ENCODE measurements at places on chromosomes 5 and 9.

GRCh38 chr5:96931605-96932004 lies 4.3 kb upstream of the LNPEP start:
- no peak overlapping the region for H3K27ac ChIP-seq
- no peak for DNase-seq
- H3K4me3 ChIP-seq = no peak overlapping the region
- no peaks in the 10 kb centered on the region for H3K4me1 ChIP-seq

GRCh38 chr5:31990701-31991110 lies 183.4 kb downstream of the GOLPH3 start:
- no peaks in the 10 kb centered on the region for H3K36me3 ChIP-seq
- no peaks in the 10 kb centered on the region for H3K4me1 ChIP-seq
- H3K4me3 ChIP-seq = no peak overlapping the region
- peak; percentile 70 for DNase-seq

DNA sequence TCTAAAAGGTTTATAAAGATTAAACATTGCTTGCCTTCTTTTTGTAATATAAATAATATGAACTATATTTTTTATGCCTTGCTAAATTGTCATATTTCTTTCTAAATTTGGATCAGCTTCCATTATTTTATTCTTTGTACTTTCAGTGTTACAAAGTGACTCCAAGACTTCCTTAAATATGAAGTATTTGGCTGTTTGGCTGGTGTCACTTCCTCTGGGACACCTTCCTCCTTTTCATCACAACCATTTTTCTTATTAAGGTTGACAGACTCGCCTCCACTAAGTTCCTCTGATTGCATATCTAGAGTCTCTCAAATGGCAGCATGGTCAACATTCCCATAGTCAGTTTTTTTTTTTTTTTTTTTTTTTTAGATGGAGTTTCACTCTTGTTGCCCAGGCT lies 73.8 kb upstream of the SLC1A1 start:
- no peak for DNase-seq
- H3K4me3 ChIP-seq = no peak overlapping the region

DNA sequence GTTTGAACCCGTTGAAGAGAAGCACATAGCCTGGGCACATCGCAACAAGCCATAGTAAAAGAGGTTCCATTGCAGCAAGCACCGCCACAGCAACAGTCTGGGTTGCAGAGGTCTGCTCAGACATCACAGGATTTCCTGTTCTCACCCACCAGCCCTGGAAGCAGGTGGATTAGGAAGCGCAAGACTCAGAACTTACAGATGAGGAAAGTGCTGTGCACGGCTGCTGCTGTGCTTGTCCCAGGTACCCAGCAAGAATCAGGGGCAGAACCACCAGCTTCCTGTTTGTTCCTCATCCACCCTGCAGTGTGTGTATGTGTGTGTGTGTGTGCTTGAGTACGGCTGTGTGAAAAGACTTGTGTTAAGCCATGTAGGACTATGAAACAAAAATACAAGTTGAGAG lies 124.7 kb upstream of the IRX2 start:
- H3K4me3 ChIP-seq = peak overlapping the region; percentile 18
- no peaks in the 10 kb centered on the region for H3K36me3 ChIP-seq
- H3K27me3 ChIP-seq = no peaks in the 10 kb centered on the region
- H3K27ac ChIP-seq = no peak overlapping the region

DNA sequence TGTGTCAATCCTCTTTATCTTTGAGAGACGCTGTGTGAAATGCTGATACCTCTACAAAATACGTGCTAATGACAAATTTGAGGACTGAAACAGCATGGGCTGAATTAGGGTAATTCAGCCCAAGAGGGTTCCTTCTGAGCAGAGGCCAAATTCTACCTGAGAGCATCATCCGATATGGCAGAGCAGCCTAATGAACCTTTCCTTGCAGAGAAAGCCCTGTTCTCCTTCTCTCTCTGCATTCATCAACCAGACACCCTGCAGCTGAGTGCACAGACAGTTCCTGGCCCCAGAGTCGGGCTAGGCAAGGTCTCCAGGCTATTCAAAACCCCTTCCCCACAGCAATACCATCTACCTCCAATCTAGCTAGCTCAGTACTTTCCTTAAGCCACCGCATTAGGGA lies 77.9 kb downstream of the TRIM32 start:
- DNase-seq = no peak
- H3K27ac ChIP-seq = no peak overlapping the region
- H3K27me3 ChIP-seq = no peaks in the 10 kb centered on the region

DNA sequence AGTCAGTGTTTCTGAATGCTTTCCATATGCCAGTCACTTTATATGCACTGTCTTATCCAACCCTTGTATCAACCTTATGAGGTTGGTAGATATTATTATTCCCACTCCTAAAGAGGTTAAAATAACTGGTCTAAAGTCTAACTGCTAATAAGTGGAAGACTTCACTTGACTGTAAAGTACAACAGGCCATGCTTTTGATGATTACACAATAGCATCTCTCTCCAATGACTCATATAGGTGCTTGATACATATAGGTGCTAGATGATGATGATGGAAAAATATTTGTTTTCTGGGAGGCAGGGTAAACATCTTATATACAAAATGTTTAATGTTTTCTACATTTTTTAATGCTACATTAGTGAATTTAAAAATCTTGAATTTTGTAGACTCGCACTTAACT lies 75.9 kb upstream of the NR3C1 start:
- H3K4me3 ChIP-seq = no peak overlapping the region
- peak; percentile 88 for DNase-seq
- no peak overlapping the region for H3K27ac ChIP-seq
- no peaks in the 10 kb centered on the region for H3K4me1 ChIP-seq
- H3K27me3 ChIP-seq = no peaks in the 10 kb centered on the region

- no peak overlapping the region for H3K4me3 ChIP-seq
- H3K4me1 ChIP-seq = no peaks in the 10 kb centered on the region
- no peaks in the 10 kb centered on the region for H3K36me3 ChIP-seq
- no peaks in the 10 kb centered on the region for H3K27me3 ChIP-seq
- DNase-seq = peak; percentile 81
Measured at GRCh38 chr9:107548298-107549142, 59.0 kb upstream of the KLF4 start.

DNA sequence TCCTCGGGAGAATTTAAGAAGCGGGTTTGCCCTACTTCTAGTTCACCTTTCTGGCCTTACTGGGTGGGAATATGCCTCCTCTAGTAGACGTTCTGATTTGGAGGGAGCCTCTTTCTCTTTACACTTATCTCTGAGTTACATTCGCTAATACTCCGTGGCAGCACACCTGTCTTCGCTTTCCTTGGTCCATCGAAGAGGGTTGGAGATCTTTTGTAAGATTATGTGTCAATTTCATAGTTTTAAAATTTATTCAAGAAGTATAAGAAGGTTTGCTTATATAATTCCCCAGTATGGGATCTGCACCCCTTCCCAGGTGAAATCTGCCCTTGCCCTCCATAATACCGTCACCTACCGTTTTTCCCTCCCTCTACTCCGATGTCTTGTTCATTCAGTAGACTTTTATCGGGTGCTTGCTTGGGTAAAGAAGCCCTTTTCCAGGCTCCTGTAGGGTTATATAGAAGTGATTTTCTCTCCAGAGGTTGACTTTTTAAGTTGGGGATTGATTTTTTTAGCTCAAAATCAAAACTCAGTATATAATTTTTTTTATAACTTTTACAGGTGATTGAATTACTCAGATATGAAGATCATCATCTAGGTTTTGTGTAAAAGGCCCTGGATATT lies 1.1 kb downstream of the GPBP1 start:
- H3K36me3 ChIP-seq = peaks cover 3% of the 10 kb centered on the region
- no peaks in the 10 kb centered on the region for H3K27me3 ChIP-seq
- H3K4me1 ChIP-seq = peaks cover 11% of the 10 kb centered on the region
- H3K4me3 ChIP-seq = peak overlapping the region; percentile 97
- DNase-seq = peak; percentile 24

Data from trophoblast cell (in vitro differentiated cells and primary cell).